ENCODE measurements at places on chromosomes 6 and 20. TPM values are rescaled to one million over a fixed set of nuclear protein-coding genes. Genes with fewer than 3 reads are reported as not detected.

The PTCRA gene
- not detected for total RNA-seq

The CAGE1 gene
- total RNA-seq: not detected

The ARMH2 gene
- total RNA-seq: not detected

The TRIM10 gene
- total RNA-seq: 0.08 TPM

The MOG gene
- total RNA-seq: 2.0 TPM

The SDCBP2 gene
- total RNA-seq: 2.7 TPM

The NKX2-4 gene
- not detected for total RNA-seq

The OXT gene
- not detected for total RNA-seq

The GNRH2 gene
- not detected for total RNA-seq

GRCh38 chr6:100103194-100103593, 109.2 kb upstream of the MCHR2 start:
- no peak for DNase-seq

- no peak for DNase-seq
Measured at GRCh38 chr6:155091756-155092155, 96.6 kb downstream of the TIAM2 start.

GRCh38 chr6:16332175-16332542, 93.8 kb downstream of the GMPR start:
- DNase-seq: peak; percentile 89

DNA sequence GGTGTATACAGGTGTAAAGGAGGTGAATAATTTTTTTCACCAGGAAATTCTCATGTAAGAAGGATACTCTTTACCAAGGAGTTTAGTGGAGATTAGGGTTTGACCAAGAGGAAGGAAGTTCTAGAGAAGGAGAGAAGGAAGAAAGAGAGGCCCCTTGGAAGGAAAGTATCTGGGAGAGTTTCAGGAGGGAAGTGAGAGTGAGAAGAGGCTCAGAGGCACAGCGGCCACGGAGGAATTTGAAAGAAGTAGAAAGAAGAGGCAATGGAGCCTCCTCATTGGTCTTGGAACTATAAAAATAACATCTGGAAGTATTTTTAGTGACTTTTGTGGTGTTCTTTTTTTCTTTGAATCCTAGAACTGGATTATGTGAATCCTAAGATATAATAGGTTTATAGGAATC, 50.8 kb upstream of the MCUR1 start:
- DNase-seq: no peak

- no peak for DNase-seq
Measured at GRCh38 chr6:20509212-20509611, 25.0 kb upstream of the CDKAL1 start.

DNA sequence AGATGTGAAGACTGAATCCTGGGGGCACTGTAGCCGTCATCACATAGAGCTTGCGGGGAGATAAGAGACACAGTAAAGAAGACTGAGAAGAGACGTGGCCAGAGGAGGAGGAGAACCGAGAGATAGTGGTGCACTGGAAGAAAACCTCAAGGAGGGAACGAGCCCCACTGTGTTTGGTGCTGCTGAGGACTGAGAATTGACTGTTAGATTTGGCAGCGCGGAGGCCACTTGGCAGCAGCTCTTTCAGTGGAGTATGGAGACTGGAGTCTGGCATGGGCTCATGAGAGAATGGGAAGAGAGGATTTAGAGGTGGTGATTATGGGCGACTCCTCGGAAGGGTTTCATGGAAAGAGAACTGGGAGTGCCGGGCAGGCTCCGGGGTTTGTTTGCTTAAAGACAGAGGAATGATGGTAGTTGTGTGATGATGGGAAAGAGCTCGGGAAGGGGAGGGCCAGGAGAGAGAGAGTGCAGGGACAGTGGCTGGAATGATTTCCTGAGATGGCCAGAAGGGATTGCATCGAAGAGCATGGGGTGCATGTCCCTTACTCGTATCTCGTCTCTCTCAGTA, 18.0 kb downstream of the CDYL start:
- no peak for DNase-seq

- no peak for DNase-seq
Measured at GRCh38 chr20:21181028-21181427, 55.1 kb downstream of the KIZ start.

- peak; percentile 94 for DNase-seq
Measured at GRCh38 chr20:63574156-63574828, at the start of gene HELZ2. HELZ2 (minus strand) TSS chr20:63574239; CDS start chr20:63572385, 1,854 bp downstream.

DNA sequence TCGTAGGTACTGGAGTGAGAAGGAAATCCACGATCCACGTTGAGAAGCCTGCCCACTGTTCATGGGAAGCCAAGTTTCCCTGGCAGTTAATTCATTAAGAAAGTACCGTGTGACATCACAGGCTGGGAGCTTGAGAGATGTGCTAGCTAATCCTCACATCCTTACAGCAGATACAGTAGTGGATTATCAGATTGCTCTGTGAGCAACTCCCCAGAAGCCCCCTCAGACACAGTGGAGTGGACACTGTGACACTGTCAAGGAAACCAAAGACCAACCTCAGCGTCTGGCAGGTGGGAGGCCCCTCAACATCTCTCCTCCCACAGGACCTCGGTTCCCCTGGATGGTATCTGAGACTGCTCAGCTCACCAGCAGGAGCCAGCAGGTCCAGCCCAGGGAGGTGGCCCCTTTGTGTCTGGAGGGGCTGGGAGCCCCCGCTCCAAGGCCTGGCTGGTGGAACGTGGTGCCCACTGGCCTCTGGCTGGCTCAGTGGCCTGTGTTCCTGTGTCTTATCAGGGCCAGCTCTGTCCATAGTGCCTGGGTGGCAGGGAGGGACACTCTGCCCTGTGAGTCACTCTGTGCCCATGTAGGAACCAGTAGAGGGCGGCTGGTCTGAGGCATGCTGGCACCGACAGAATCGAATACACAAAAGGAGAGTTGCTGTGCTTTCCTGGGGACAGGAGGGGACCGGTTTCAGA, 7.2 kb downstream of the PYGB start:
- peak; percentile 83 for DNase-seq

GRCh38 chr6:164887660-164888059, 421.7 kb downstream of the C6orf118 start:
- DNase-seq: no peak

DNA sequence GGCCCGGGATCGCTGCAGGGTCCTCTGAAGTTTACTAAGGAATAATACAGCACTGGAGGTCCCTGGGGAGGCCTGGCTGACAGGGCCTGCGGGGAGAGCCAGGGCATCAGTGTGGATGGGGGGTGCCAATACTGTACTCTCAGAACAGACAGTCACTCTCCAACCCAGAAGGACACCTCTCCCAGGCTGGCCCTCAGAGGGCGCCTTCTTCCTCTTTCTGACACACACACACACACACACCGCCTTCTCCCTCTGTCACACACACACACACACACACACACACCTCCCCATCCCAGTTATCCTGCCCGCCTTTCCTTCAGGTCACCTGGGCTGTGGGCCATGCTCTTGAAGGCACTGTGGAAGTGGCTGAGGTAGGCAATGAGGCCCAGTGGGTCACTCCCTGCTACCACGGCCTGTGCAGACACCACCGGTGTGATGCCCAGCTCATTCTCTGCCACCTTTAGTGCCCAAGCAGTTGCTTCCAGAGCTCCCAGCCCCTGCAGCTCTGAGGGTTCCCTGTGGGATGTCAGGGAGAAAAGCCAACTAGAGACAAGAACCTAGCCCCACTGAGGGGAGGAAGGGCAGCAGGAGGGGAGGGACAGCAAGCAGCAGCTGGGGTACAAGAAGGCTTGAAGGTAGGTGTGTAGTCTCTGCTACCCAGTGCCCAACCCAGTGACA, 7.5 kb downstream of the SMPD2 start:
- no peak for DNase-seq

GRCh38 chr20:64101731-64102621, 5.4 kb downstream of the NPBWR2 start:
- DNase-seq: peak; percentile 74

GRCh38 chr6:159979136-159979874, 10.4 kb downstream of the IGF2R start:
- DNase-seq: no peak

GRCh38 chr20:12028771-12029170, 111.1 kb downstream of the BTBD3 start:
- DNase-seq: no peak

- no peak for DNase-seq
Measured at GRCh38 chr6:3804964-3805363, 44.2 kb upstream of the FAM50B start.

DNA sequence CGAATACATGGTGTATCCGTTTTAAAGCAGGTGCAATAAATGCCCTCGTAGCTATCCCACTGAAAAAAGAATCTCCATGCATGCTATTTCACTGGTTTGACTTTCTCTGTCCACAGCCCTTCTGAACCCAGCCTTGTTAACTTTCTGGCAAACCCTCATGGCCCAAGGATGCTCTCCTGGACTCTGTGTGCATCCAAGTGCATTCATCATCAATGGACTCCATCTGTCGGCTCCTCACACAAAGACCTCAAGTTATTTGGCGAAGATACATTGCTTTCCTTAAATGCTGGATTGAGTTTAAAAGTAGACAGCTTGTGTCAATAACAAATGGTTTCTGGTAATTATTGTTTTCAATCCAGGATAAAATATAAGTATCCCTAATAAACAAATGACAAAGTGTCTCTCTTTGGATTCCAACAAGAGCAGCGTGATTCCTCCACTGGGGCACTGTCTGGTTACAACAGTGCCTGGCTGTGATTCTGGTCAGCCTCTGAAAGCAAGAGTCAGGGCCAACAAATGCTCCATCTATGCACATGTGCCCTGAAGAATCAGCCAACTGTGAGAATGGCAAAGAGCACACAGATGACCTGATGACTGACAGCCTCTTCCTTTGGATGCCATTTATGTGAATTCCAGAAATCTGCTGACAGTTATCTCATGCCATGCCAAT, 55.7 kb downstream of the FYN start:
- no peak for DNase-seq

DNA sequence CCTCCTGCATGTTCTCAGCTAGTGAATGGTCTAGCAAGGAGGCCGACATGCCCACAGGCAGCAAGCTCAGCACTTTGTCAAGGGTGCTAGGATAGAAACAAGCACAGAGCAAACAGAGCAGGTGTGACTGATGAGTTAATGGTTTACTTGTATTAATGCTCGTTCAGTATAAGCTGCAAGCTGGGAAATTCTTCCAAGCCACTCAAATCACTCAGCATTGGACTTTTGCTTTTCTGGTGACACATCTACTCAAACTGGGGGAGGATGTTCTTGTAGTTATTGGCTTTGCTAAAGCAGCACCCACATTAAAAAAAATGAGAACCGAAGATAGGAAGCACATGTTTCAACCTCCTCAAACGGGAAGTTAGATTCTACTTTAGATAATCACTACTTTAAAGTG, 43.1 kb upstream of the NEDD9 start:
- DNase-seq: no peak

- no peak for DNase-seq
Measured at GRCh38 chr6:137148306-137149034, 25.0 kb downstream of the IL22RA2 start.

- DNase-seq: no peak
Measured at GRCh38 chr20:44109951-44110361, 77.0 kb downstream of the JPH2 start.

GRCh38 chr6:152112491-152113261, 305.2 kb downstream of the ESR1 start:
- peak; percentile 83 for DNase-seq

- no peak for DNase-seq
Measured at GRCh38 chr6:105814745-105815536, 271.2 kb upstream of the PRDM1 start.

- DNase-seq: no peak
Measured at GRCh38 chr6:89887452-89888137, 6.7 kb upstream of the GJA10 start.

DNA sequence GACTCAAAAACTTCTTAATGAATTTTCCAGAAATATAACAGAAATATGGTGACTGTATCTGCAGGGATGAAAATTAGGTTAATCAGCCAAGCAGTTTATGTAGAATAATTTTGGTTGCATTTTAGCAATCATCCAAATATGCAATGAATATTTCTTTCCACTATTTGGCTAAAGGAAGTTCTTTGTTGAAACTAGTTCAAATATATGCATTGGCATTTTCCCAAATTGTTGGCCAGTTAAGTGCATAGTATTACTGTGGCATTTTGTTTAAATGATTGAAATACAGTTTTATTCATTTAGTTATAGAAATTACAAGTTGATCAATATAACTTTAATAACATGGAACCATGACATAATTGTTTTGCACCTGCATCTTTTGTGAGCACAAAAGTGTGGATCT, 115.5 kb downstream of the DOK5 start:
- no peak for DNase-seq

- no peak for DNase-seq
Measured at GRCh38 chr6:116672306-116672705, 3.7 kb upstream of the ZUP1 start.

DNA sequence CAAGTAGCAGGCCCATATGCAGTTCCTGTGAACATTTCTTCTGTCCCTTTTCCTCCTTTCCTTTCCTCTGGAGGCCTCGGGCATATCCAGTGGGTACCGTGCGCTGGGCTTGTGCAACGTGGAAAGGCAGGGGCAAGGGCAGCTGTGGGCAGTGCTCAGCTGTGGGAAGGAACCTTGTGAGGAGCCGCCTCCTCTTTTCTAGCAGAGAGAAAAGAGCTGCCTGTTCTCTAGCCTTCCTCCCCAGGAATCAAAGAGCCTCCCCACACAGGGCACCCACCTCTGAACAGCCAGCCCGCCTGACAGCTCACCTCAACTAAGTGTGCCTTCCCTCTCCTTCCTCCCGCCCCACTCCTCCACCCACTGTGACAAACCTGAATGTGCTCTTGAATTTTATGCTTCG, 143.3 kb upstream of the HDDC2 start:
- DNase-seq: no peak

- DNase-seq: no peak
Measured at GRCh38 chr6:57104336-57104735, 14.3 kb downstream of the ZNF451 start.
